ENCODE measurements at places on chromosomes 1 and 21. TPM values are rescaled to one million over a fixed set of nuclear protein-coding genes. Genes with fewer than 3 reads are reported as not detected.

The HOOK1 gene
- total RNA-seq: under 0.01 TPM

The TGFB2 gene
- 9.5 TPM for total RNA-seq

The C1orf105 gene
- not detected for total RNA-seq

The PDC gene
- total RNA-seq: not detected

The RGS8 gene
- total RNA-seq: under 0.01 TPM
